Fibroblast of upper back skin (primary cell): ENCODE measurements at places on chromosomes 1 and 21.

DNA sequence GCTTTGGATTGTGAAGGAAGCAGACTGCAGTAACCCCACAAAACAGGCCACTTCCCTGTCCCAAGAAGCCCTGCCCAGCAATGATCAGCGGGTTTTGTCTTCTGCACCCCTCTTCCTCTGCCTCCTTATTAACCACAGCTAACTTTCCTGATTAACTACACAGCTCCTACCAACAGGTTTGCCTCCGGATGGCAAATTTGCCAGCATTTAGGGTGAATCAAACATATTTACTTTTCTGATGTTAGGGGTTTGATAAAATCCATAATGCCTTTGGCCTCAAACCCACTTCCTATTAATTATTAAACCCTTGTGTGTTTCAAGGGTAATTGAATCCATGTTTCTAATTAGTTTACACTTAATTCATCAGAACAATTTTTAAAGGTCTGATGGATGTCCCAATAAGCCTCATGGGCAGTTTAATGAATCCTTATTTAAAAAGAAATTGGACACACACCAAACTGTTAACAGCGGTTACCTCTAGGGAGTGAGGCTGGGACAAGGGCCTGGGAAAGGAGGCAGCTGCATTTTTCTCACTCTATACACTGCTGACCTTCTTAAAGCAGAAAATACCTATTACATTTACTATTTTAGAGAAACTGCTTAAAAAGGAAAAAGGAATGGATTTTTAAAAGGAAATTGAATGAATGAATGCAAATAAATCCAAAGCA is 91.9 kb downstream of the CSMD2 start:
- no peak for DNase-seq

DNA sequence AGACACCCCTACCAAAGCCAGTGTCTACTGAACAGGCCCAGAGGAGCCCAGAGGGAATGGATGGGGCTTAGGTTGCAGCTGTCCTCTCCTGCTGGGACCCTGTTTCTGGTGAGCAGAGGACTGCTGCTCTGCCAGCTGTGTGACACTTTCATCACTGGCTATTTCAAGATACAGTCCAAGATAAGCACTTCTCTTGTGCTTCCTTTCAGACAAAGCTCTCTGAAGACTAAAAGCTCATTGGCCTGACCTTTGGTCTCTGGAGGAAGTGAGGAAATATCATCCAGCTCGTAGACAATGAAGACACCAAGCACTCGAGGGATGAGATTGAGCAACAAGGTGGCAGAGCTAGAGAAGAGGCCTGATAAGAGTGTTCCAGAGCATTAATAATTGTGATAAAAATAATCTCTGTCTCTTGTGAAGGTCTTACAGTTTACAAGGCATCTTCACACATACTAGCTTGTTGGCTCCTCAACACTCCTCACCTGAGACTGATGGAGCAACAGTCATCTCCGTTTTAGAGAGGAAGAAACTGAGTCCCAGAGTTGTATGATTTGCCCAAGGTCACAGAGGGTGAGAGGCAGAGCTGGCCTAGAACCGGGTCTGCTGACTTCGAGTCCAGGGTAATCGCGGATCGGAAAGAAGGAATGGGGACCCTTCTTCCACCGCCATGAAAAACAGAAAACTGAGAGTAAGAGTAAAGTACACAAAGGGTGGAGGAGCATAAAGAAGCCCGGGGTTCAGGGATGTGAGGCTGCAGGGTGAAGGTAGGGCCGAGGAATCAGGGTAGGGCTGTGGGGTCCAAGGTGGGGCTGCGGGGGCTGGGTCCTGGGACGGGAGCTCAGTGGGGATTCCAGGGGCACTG is 666 bp downstream of the PAFAH2 start:
- no peak for DNase-seq

- no peak for DNase-seq
These were observed 3.9 kb downstream of the PIGV start for GRCh38 chr1:26791626-26792025.

DNA sequence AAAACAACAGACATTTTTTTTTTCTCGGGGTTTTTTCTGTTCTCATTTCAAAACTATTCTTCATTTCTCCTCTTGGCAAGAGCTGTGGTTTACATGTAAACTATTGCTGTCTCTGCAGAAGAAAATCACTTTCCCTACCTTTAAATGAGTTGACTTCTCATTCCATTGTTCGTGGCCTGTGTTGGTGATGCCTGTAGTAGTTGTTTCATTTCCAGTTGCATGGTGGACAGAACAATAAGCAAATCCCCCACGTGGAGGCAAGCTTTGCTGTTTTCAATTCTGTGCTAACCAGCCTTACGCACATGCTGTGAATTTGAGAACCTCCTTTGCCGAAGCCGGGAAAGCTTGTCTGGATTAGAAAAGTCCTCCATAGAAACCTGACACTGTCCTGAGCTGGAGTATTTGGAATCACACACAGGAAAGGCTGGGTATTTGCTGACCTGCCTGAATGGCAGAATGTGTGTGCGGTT is 26.2 kb upstream of the MAP3K7CL start:
- DNase-seq, result peak; percentile 47

DNA sequence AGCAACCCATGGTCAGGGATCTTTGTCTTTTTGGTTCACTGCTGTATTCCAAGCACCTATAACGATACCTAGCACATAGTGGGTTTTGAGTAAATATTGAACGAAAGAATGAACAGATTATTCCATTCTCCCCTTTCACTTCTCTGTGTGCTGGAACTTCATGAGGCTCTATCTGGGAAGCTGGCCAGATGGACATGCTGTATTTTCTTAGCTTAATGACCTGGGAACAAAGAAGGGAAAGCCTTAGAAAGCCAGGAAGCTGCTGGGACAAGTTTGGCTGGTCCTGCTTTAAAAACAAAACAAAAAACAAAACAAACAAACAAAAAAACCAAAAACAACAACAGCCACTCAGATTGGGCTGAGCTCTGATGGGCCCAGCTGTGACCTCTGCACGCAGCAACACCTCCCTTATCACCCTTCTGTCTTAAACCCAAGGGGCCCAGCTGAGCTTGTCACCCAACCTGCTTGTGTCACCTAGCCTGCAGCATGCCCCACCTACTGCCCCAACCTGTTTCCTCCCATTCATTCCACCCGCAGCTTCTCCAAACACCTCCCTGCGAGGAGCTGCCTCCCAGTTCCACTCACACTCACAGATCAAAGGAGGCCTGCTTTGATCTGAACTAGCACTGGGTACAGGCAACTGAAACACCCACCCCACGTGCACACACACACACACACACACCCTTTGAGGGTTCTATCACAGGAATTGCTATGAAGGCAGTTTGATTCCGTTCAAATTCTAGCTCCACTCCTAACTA is 37.1 kb downstream of the SLC30A1 start:
- DNase-seq, result peak; percentile 4
